RCC 7860 (cell line): ENCODE measurements at places on chromosomes 7 and 10.
A peak's percentile ranks its signal among the peaks of the same experiment; 100 is the strongest.

DNA sequence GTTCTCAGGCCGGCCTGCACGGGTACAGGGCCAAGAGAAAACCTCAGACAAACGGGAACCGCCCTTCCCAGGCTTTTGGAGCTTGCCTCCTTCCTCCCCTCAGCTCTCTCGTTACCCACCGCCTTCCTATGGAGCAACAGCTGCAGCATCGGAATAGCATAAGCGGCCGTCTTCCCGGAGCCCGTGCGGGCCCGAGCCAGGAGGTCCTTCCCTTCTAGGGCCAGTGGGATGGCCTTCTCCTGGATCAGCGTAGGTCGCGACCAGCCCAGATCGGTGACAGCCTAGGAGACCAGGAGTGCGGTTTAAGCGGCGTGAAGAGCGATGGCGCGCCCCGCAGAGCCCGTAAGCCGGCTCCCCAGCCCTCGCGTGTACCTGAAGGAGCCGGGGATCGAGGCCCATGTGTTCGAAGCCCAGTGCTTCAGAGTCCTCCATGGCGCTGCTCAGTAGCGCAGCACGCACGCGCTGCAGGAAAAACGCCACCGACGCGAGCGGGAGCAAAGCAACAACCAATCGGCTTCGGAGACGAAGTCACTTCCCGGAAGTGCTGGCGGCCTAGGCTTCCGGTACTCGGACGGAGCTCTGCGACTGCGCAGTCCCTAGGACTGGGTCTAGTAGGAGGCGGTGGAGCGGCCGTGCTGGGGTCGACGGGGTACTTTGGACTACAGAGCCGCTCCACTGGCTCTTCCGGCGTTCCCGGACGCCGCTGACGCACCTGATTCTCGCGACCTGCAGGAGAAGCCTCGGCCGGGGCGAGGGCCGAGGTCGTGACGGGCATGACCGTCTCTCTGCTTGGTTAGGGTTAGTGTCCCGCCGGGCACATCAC, at the start of gene DDX56:
TSS of gene DDX56 (minus strand) at position 445 of the 823 bp plus-strand sequence. CDS start at position 432, 13 bp downstream.
- DNase-seq: peak; percentile 93

DNA sequence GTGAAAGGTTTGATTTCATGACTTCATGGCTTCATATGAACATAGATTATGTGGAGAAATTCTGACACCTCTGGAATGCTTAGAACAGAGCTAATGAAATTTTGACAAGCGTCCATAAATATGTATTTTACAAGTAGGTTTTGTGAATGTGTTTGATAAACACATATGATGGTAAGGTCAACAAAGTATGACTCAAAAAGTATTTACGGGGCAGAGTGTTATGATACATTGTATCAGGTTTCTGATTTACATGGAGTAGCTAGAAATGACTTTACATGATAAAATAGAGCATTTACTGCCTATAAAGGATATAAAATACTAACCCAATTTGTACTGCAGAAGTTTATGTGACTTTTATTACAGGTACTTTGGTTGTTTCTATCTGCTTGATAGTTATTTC, 206.3 kb downstream of the MDFIC start:
- DNase-seq: no peak

DNA sequence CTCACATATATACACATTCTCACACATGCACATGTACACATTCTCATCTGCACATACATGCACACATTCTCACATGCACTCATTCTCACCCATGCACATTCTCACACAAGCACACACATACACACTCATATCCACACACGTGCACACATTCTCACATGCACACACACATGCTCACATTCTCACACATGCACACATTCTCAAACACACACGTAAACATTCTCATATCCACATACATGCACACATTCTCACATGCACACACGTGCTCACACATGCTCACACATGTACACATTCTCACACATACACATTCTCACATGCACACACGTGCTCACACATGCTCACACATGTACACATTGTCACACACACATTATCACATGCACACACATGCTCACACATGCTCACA, 260.6 kb downstream of the PTPRN2 start:
- no peak for DNase-seq

DNA sequence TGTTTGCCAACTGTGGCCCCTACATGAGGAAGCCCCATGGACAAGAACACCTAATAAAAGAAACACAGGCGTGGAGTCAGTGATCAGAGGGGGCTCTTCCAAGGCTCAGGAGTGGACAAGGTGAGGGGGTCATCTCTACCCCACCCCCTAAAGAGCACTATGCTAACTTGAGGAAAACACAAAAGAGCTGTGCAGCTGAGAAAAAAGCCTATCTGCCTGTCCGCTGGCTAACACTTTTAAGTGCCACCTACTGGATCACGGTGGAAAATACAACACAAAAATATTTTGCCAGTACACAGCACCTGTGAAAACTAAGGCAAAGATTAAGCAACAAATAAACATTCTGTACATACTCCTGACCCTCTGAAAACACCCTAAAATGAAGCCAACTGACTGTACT, 53.1 kb upstream of the COBL start:
- no peak for DNase-seq

DNA sequence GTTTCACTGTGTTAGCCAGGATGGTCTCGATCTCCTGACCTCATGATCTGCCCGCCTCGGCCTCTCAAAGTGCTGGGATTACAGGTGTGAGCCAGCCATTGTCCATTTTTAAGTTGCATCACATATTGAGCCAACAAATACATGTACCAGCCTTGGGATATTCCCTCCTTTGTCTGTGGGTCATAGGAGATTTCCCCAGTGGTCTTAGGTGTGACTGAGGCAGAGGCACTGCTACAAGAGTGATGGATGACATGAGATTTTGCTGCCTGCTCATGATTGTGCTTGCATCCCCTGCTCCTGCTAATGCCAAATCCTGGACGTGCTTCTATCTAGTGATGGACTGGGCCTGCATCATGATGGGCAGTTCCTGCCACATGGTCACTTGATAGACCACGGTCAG, 10.7 kb upstream of the GIMAP6 start:
- DNase-seq: no peak

GRCh38 chr7:4270941-4271715, 411.0 kb upstream of the FOXK1 start:
- DNase-seq: no peak

GRCh38 chr10:79047875-79048638, 20.7 kb upstream of the ZMIZ1 start:
- DNase-seq: no peak

DNA sequence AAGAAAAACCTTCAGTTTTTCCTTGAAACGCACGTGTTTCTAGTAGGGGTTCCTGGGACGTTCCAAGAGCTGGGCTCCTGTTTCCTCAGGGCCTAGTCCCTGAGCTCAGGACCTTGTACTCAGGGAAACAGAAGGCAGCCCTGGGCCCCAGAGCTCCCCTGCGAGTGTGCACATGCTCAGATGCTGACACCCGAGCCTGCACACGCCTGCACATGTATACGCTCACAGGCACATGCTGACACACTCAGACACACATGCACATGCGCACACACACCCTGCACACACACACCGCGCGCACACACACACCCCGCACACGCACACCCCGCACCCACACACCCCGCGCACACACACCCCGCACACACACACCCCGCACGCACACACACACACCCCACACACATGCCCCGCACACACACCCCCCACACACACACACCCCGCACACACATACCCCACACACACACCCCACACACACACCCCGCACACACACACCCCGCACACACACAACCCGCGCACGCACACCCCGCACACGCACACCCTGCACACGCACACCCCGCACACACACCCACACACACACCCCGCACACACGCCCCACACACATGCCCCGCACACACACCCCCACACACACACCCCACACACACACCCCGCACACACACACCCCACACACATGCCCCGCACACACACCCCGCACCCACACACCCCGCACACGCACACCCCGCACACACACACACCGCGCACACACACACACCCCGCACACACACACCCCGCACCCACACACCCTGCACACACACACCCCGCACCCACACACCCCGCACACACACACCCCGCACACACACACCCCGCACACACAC, 52.2 kb downstream of the CALML3 start:
- no peak for DNase-seq

DNA sequence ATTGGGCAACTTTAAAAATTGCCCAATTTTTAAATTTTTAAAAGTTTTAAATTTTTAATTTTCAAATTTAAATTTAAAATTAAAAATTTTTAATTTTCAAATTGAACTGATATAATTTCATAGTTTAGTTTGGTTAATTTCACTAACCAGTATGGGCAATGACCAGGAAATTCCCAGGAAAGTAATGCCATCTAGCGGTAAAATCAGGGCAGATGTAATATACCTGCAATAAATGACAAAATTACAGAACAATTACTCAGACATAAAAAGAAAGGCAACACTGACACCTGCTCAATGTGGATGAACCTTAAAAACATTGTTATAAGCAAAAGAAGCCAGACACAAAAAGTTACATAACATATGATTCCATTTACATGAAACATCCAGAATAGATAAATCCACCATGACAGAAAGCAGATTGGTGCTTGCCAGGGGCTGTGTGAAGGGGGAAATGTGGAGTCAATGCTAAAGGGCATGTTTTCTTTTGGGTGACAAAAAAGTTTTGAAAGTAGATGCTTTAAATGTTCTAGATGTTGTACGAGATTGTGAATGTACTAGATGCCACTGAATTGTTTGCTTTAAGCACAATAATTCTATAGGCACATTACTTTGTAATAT, 28.6 kb upstream of the SLC16A12 start:
- peak; percentile 63 for DNase-seq

DNA sequence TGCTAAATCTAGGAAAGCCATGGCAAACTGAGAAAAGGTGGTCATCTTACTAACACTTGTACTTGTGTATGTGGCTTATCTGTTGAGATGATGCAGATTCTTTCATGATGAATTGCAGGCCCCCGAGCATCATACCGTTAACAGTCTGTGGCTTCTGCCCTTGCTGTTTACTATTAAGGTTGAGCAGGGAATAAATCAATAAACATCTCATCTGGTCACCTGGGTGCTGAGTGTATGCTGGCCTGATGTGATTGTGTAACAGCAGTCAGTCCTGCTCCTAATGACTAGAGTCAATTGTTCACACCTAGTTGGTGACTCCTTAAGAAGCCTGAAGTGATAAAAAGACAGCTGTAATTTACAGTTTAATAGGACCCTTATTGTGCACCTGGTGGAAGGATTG, 8.3 kb upstream of the GNAT3 start:
- DNase-seq: no peak

DNA sequence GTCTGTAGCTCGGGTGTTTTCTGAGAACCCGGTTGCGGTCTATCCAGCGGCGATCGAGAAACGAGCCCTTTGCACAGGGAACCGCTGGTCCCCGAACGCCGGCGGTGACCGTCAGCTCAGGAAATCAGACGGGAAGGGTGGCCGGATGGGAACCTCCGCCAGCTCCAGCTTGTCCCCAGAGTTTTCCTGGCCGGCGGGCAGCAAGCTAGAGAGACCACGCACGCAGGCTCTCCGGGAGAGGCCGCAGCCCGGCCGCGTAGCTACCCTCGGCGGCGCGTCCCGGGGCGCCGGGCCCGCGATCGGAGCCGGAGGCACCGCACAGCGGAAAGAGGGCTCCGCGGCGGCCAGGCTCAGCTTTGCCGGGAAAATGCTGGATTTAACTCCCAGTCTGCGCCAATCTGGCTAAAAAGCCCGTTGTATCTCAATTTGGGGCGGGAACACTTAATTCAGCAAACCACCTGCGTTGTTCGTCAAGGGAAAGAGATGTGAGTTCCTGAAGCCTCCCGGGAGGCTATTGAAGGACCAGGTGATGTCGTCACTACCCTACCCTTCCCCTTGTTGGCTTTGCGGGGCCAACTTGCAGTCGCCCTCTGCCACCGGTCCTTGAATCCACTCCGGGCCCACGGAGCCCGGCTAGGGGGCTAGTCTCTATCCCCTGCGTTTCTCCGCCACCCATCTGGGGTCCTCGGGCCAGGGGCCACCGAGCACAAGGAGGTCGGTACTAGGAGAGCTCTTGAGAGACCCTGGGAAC, 859 bp upstream of the CH25H start:
- no peak for DNase-seq

- no peak for DNase-seq
These were observed 47.1 kb upstream of the SVIL start for GRCh38 chr10:29681676-29682448.

GRCh38 chr7:94276795-94277194, 117.9 kb upstream of the COL1A2 start:
- DNase-seq: peak; percentile 28

DNA sequence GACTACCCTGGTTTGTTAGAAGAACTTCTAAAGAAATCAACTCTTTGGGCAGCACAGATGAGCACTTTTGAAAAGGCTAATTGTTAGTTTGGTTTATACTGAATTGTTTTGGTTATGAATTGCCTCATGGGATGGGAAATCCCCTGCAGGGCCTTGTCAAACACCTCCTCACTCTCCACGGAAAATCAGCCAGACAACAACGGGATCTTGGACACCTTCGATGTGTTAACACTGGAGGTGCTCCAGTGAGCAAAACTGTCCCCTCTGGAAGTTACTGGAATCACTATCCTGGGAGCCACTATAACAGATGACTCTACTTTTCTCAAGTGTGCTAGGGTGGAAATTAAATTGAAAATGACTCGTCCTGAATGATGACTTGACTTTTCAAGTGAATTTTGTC, 38.7 kb downstream of the CDK6 start:
- peak; percentile 56 for DNase-seq
